Activated CD4-positive, CD25-positive, alpha-beta regulatory T cell (primary cell): ENCODE measurements at places on chromosomes 1 and 21.
A peak's percentile ranks its signal among the peaks of the same experiment; 100 is the strongest.

DNA sequence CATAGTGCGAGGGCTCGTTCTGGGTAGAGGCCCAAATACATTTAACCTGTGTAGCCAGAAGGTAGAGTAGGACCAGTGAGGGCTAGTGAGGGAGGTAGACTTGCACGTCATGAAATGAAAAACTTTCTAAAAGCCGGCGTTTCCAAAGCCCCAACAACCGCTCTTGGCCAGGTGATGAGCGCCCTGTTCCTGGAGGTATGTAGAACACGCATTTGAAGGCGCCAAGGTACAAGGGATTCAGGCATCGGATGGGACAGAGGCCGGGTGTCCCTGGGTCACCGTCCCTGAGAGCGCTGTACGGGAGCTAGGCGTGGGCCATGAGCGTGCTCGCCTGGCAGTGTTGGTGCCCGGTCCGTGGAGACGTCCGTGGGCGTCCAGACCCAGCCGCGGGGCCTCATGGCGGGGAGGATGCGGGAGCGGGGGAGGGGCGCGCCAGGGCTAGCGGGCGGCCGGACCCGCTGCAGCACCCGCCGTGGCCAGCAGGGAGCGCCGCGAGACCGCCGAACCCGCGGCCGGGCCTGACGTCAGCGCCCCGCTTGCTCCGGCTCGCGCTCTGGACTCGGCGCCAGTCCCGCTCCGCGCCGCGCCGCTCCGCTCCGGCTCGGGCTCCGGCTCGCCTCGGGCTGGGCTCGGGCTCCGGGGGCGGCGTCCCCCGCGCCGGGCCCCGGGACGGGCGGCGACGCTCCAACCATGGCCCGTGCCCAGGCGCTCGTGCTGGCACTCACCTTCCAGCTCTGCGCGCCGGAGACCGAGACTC lies at the start of gene PTPRU:
Gene PTPRU, plus strand, starts transcription at position 568 of the 757 bp plus-strand sequence. Its CDS starts 123 bp downstream, at position 691.
- DNase-seq, result peak; percentile 70

DNA sequence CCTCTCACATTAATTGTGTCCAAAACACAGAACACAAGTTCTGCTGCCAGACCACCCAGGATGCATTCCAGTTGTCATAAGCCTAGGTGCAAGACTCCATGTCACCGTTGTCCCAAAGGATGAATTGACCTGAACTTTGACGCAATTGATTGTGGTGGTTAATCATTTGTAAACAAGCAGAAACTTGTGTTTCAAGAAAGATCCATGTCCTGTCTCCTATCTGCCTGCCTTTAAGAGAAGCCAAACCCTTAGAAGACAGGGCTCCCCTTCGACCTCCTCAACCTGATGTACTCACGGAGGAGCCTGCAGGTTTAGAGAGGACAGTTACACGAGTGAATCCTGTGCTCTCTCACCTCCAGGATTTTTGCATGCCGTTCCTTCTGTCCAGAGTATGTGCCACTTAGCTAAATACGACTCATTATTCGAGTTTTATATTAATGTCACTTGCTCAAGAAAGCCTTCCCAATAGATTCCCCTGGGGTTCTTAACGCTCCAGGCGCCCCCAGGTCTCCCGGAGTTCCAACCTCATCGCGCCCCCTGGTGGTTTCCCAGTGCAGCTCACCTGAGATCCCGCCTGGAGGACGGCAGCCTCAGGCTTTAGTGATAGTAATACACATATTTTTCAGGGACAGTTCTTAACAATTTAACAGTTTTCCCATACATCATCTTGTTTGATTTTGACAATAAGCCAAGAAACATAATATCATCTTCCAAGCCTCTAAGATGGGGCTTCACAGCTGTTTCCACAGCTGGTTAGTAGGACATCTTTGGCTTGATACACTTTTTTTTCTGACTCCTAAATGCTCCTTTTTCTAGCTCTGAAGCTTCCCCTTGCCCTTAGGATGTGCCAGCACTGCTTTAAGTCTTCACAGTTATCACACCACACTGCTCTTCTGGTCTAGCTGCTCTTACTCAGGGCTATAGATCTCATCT lies 2.4 kb upstream of the C8B start:
- DNase-seq, result no peak

- no peak for DNase-seq
Measured at GRCh38 chr1:25360596-25361581, 22.8 kb downstream of the TMEM50A start.

- no peak for DNase-seq
Measured at GRCh38 chr1:103069201-103069600, 39.1 kb downstream of the COL11A1 start.

DNA sequence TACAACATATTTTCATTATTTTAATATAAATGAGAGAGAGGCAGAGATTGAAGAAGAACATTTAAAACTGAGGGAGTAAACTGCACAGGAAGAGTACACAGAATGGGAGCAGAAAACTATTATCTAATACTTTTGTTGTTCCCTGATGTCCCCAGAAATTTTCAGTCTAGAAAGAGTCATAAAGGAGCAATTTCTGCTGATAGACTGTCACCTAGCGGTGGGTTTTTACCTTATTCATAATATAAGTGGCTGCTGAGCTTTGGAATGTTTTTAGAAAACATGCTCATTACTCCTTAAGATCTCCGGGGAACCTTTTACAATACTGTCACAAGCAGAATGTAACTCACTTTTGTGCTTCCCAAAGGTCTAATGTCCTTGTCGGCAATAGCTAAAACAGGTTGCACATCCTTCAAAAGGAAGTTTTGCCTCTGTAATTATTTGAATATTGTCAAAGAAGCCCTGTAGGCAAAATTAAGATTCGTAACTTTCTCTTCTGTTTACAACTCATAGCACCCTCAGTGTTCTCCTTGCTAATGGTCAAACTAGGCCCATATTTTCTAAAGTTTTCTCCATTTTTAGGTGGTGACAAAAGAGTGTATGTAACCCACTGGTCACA lies 4.9 kb upstream of the NPL start:
- DNase-seq, result no peak

DNA sequence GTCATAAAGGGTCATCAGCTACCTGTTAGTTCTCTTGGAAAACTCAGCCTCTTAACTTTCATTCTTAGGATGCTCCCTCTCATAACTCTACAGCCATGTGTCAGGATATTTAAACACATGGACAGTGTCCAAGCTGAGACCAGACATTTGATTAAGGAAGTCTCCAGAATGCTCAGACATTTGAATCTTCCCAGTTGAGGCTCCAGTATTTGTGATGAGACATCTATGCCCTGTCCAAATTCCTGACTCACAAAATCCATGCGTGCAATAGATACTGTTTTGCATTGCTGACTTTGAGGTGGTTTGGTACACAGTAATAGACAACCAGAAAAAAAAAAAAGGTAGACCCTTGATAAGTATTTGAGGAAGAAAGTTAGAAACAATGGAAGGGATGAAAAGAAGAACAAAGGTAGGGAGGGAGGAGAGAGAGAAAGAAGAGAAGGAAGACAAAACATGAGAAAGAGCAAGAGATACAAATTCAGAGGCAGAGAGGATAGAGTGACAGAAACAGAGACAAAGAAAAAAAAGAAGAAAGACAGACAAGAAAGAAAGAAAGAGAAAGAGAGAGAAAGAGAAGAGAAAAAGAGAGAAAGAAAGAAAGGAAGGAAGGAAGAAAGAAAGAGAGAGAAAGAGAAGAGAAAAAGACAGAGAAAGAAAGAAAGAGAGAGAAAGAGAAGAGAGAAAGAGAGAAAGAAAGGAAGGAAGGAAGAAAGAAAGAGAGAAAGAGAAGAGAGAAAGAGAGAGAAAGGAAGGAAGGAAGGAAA lies 275.5 kb upstream of the PRMT6 start:
- no peak for DNase-seq

GRCh38 chr1:74222701-74223100 lies 12.5 kb upstream of the TNNI3K start:
- no peak for DNase-seq

- no peak for DNase-seq
Measured at GRCh38 chr1:233432916-233433315, 105.4 kb downstream of the MAP3K21 start.

DNA sequence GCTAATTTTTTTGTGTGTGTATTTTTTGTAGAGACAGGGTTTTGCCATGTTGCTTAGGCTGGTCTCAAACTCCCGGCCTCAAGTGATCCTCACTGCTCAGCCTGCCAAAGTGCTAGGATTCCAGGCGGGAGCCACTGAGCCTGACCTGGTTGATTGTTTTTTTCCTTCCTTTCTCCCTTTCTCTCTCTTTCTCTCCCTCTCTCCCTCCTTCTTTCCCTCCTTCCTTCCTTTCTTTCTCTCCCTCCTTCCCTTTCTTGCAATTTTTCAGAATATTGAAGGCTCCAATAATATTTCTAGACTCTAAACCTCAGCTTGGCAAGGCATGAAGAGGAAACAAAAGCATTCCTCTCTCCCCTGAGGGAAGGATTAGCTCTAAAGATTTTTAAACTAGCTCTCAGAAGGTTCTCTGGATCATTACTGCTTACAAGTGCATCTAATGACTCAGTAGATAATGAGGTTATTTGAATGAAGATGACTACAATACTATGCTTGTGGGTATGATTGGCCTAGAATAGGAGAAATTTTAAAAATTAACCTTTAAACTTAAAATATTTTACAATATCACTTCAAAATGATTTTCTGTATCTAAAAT lies 68.5 kb upstream of the GADD45A start:
- DNase-seq, result no peak

DNA sequence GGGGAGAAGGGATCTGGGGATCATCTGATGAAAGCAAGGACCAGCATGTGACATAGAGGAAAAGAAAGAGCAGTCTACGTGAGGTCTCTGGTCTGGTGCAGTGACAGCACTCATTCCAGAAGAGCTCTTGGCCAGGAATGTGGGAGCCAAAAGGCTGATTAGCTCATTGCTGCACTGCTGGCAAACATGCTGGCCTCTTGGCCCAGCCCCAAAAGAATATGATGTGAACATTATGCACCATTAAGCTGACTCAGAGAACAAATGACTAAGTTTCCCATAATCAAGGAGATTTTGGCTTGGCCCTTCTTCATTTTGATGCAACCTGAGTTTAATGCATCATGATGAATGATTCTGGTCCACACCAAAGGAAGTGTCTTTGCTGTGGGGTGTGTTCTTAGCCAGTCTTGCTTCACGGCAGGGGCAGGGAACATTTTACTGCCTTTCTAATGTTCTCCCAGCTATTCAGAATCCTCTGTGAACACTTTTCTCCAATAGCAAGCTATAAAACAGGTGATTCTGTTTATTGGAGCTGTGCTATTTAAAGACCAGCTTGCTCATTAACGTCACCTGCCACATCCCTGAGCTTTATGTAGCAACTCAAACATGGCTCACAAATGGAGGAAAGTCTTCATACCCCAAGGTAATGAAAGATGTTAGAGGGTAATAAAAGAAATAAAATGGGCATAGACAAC lies 55.1 kb downstream of the PCBP3 start:
- no peak for DNase-seq

- no peak for DNase-seq
Measured at GRCh38 chr1:47226121-47226838, 5.7 kb downstream of the TAL1 start.

GRCh38 chr1:10019561-10019960 lies 13.2 kb upstream of the UBE4B start:
- no peak for DNase-seq
